ENCODE measurements at places on chromosomes 11 and 22.

- no peak for DNase-seq
These were observed 24.2 kb upstream of the KRTAP5-6 start for GRCh38 chr11:1672613-1673350.

DNA sequence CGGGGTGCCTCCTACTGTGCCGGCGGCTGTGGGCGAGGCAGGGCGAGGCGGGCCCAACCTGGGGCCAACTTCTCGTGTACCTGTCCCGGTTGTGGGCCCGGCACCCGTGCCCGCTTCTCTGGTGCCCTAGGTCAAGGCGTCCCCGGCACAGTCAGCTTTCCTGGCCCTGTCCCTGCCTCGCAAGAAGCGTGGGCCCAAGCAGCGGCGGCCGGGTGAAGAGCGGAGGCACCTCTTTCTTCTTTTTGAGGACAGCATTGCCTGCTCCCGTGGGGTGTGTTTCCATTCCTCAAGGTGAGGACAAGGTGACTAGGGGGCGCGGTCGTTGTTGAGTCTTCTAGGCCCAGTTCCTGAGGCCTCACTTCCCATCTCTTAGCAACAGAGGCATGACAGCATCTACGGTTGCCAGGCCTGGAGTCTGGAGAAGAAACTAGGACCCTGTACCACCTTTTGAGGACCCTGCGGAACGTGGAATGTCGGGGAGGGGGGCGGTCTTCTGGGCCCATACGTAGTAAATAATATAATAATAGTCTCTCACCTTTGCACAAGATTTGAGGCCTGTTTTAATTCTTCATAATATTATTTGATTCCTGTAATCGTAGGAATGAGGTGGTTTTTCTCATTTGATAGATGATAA is 418 bp downstream of the ACO2 start:
- DNase-seq, result no peak

DNA sequence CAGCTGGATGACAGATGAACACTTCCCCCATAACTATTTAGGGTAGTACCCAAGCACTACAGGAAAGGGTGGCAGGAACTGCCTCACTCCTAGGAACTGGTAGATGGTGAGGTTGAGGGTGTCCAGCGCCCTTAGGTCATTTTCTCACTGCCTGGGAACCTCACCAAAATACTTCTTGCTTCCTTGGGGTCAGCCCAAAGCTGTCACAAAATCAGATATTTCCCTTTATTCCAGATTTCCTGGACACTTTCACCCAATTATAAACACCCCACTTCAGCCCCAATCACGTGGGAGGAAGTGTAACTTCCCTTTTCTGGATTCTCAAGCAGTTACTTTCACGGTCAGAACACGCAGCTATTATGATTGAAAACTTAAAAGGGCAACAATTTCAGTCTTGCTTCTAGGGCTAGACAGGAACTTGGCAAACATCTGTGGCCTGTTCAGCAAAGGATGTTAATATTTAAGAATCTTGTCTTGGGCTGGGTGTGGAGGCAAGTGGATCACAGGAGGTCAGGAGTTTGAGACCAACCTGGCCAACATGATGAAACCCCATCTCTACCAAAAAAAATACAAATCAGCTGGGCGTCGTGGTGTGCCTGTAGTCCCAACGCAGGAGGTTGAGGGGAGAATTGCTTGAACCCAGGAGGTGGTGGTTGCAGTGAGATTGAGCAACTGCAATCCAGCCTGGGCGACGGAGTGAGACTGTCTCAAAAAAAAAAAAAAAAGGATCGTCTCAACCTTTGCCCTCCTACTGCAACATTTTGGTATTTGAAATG is 4.0 kb downstream of the FTH1 start:
- DNase-seq, result peak; percentile 63

GRCh38 chr11:10979529-10979928 is 121.7 kb upstream of the ZBED5 start:
- DNase-seq, result peak; percentile 8

GRCh38 chr11:57493507-57494503 is 21.7 kb downstream of the SLC43A1 start:
- DNase-seq, result peak; percentile 76

DNA sequence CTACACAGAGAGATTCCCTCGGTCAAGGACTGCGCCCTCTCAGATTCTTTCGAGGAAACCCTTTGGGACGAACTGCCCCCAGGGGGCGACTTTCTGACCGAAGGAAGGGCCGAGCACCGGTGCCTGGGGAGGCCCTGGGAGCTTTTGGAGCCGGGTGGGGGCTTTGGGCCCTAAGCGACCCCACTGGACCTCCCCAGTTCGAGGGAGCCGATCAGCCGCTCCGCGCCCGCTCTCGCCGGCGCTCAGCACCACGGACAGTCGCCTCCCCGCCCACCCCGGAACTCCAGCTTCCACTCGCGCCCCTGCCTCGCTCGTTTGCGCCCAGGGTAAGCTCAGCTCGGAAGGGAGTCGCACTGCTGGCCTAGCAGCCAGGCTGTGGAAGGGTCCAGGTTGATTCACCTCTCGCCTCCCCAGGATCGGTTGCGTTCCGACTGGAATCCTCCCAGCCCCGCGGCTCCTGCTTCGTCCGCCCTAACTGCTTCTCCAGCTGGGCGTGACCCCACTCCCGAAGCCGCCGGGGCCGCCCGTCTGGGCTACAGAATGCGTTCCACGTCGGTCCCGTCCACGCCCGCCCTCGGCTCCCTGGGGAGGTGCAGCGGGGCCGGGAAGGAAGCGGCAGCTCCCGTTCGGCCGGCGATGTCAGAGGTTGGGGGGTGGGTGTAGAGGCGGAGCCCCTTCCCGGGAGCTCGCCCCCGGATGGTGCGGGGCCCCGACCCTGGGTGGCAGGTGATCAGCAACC is 428 bp downstream of the SCN3B start:
- DNase-seq, result no peak

DNA sequence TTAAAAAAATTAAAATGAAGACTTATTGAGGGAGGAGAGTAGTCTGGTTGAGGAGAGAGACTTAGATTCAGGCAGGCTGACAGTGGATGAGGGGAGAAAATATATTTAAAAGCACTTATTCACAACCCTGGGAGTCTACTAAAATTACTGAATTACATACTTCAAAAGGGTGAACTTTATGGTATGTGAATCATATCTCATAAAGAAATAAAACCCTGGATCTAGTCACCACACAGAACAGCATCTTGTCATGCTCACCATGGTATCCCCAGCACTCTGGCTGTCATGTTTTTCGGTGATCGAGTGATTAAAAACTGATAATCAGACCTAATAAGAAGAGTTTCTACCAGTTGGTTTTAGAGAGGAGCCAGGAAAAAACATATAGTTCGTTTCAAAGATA is 11.0 kb downstream of the TEAD1 start:
- no peak for DNase-seq

DNA sequence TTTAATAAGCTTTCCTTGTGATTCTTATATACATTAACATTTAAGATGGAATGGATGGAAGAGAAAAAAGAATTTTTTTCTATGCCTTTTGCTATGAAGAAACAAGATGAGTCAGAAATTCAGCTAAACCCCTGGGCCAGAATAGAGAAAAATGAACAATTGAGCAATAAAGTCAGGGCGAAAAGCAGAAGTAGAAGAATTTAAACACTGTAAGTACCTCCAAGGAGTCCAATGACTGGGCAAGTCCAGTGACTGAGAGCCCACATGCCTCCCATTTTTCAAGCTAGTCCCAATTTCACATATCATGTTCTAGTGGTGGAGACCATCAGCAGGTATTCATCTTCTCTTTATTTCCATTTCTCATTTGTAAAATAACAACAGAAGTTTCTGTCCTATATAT is 18.6 kb upstream of the APLP2 start:
- DNase-seq, result no peak

DNA sequence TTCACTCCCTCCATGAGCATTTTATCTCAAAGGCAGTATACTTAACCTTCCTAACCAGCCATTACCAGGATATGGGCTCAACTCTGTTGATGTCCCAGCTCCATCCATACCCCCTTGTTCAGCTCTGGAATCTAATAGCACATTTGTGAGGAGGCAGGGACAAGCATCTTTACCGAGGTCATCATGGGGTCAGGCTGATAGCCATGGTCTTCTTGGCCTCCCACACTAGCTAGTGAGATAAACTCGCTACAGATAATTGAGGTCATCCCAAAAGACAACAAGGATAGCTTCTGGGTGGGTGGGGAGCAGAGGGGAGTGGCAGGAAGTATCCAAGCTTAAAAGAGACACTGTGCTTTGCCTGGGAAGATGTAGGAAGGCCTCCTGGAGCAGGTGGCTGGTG is 141.6 kb upstream of the RASSF10 start:
- DNase-seq, result no peak

- no peak for DNase-seq
These were observed 32.9 kb downstream of the PPIL2 start for GRCh38 chr22:21698430-21699329.

- DNase-seq, result no peak
These were observed 4.3 kb upstream of the FUT4 start for GRCh38 chr11:94539420-94539819.

- DNase-seq, result peak; percentile 77
These were observed 10.4 kb upstream of the MRPL17 start for GRCh38 chr11:6693342-6694228.

GRCh38 chr11:34134765-34135164 is 29.3 kb downstream of the NAT10 start:
- no peak for DNase-seq

GRCh38 chr11:115715251-115715770 is 211.1 kb upstream of the CADM1 start:
- no peak for DNase-seq

DNA sequence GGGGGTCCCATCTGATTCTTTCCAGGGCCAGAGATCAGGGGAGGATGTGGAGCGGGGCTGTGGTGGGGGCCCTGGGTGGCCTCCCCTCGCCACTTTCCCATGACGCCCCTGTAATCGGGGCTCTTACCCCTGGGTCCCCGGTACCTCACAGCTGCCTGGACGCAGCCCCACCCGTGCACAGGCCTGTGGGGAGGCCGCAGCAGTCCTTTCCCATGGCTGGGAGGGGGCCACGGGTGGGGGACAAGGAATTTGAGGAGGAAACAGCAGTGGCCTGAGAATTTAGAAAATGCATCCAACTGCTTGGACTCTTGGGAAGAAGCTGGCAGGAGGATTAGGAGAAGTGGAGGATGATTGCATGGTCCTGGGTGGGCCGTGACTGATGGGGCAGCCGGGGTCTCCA is 18.0 kb downstream of the H19 start:
- DNase-seq, result no peak

DNA sequence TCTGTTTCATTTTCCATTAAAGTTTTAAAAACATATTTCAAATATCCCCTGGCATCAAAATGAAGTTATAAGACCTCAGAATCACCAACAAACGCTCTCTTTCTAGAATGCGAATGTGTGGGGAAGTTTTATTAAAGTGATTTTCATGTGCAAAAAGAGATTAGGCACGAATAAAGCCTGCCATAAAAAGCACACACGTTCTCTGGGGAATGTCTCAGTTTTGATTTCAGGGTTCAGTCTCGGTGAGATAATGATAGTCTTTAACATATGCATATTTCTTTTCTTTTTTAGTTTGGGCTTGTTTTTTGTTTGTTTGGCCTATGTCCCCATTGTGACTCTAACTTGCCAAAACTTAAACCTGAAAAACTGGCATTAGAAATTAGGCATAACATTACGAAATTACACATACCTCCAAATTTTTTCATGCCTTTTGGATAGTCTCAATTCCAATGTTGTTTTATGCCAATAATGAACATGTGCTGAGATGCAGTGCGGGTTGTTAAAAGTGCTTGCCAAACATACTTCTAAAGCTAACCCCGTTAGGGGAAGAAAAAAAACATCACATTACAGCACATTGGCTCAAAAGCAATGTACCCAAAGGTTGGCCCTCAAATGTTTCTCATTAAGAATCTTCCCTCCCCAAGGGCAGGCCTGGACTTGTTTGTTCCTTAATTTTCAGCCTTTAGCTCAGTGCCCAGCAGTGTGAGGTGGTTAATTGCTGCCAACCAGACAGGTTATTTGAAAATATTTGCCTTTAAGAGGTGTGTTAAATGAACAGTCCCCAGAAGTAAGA is 33.2 kb upstream of the FBLN1 start:
- DNase-seq, result no peak

DNA sequence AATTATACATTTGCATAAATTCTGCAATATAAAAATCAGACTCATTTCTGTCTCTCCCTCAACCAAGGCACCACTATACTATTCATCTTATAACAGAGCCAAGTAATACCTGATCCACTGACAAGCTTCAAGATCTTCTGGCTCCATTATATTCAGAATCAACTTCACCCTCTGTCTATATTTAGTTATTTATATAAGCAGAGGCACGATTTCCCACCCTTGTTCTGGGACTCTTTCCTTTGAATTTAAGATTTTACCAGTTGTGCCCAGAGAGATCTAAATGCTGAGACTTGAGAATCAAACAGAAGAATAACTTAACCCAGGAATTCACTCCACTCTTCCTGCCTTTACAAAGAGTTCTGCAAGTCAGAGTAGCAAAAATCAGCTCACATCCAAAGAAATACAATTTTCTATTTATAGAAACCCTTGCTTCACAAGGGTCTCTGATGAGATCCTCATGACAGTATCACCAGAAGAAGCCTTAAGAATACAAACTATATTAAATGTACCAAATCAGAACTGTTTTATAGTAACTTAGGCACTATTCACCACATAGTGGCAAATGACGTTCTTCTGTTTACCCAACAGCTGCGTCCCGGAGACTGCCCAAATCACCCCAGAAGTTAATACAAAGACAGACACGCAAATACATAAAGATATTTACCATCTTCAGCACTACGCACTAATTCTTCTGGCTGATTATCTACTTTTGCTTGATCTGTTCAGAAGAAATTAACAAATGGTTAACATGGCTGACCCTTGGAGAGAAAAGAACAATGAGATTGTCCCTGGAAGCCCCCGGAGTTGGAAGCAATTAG is 32.3 kb upstream of the CCDC89 start:
- no peak for DNase-seq

DNA sequence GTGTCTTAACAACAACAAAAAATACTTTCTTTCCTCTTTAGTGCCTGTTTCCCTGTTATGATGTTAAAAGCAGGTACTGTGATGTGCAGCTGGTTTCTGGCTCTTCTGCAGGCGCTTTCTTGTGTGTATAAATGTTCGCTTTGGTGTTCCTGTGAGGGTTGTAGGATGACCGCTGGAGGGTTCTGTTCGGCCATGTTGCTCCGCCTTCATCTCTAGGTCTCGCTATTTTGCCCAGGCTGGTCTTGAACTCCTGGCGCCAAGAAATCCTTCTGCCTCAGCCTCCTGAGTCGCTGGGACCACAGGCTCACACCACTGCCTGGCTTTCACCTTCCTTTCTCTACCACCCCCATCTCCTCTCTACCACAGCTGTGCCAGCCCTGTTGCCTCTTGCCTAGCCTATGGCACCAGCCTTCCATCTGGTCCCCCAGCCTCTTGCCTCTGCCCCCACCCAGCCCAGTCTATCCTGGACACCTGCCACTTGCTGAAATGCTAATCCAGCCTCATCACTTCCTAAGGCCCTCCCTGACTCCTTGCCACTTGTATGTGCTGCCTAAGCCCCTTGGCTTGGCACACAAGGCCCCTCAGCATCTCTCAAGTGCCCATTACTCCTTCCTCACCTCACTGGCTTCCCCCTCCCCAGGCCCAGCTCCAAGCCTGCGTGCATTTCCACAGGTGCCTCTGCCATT is 5.5 kb downstream of the LRRC74B start:
- no peak for DNase-seq

- DNase-seq, result no peak
These were observed 4.7 kb downstream of the MUS81 start for GRCh38 chr11:65864706-65865471.
